ENCODE measurements at places on chromosomes 11 and 22.

DNA sequence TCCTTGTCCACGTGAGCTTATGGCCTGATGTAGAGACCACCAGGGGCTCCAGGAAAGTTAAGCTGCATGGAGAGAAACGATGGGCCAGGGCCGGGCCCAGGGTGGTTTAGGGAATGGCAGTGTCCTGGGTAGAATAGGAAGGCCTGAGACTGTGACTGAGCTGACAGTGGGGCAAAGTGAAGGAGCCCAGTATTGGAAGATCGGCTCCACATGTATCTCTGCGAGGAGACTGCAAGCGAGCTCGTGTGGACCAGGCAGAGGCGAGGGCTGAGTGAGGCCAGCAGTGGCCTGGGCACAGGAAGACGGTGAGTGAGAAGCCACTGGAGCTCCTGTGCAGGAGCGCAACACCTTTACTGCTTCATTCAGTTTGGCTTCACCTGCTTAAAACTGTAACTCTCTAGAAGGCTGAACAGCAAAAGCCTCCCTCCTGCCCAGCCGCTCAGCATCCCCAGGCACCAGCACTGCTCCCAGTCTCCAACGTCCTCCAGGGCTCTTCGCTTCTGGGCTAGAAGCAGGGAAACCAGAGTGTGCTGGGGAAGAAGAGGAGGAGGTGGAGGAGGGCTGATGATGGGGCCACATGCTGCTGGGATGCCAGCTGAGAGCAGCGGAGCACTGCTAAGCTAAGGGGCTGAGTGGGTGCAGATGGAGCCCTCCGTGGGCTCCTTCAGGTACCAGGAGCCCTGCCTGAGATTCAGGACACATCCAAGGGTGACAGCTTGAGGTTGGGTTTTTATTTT, 13.5 kb downstream of the TCIRG1 start:
- DNase-seq: no peak

DNA sequence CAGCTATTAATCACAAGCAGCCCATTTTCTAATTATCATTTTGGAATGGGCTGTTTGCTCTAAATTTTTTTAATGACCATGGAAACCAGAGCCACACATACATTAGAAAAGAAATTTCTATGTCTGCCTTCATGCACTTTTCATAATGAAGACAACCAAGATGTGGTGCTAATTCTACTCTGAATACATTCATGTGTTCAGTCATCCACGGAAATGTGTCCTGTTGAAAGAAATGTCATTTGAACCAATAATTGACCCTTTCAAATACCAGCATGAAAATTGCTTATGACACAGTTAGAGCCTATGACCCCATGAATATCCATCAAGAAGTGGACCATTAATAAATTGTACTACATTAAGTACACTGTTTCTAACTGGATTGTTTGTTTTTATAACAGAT, 99.7 kb upstream of the KCNA4 start:
- peak; percentile 62 for DNase-seq

- no peak for DNase-seq
Measured at GRCh38 chr11:8063324-8063723, 17.7 kb upstream of the TUB start.

DNA sequence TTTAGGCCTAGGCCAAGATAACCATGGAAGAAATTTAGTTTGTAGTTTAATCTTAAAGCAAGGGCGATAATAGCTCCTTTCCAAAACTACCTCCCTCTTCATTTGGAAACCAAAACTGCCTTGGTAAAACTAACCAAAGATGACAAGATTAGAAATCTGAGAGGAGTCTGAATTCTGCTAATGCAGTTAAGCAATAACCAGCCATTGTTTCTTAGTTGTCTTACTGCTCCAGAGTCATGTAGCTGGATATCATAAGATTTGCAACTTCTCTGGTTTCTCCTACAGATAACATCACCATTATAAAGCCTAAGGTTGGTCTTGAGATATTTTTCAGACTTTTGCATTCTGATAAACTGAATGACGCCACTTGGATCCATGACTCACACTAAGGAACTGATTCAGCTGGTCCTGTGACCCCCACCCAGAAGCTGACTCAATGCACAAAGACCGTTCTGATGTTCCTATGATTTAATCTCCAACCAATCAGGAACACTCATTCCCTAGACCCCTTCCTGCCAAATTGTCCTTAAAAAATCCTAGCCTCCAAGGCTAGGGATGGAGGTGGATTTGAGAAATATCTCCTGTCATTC, 200.8 kb downstream of the LUZP2 start:
- DNase-seq: no peak

GRCh38 chr11:47001781-47002181, 65.2 kb downstream of the CSTPP1 start:
- peak; percentile 28 for DNase-seq

GRCh38 chr11:94433049-94433448, 31.8 kb upstream of the GPR83 start:
- no peak for DNase-seq

DNA sequence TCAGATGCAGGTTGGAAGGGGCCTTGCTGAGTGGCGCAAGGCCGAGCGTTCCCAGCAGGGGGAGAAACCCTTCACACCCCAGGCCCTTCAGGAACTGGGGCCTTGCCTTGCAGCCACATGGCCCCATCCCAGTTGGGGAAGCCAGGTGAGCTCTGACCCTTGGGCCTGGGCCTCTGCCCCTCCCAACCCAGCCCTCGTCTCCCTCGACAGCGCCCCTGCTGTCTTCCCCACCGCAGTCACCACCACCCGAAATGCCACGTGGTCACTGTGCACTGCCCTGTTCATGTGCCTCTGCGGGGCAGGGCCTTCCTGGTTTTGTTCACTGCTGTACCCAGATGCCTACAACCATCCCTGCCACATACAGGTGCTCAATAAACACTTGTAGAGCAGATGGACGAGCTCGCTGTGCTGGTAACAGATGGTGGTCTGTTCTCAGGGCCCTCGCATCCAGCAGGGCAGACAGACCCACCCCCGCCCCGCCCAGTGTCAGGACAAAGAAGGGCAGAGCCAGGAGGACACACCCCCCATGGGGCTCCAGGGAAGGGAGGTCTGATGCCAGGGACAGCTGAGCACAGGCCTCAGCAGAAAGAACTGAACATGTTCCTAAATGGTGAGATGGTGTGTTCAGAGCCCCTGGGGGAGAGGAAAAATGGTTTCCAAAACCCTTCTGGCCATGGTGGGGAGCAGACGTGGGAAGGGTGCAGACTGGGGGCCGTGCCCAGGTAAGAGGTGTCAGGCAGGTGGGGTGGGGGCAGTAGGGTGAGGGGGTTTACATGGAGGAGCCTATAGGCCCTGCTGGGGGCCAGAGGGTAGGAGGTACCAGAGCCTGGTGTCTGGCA, 3.7 kb downstream of the POLR2L start:
- DNase-seq: peak; percentile 29

DNA sequence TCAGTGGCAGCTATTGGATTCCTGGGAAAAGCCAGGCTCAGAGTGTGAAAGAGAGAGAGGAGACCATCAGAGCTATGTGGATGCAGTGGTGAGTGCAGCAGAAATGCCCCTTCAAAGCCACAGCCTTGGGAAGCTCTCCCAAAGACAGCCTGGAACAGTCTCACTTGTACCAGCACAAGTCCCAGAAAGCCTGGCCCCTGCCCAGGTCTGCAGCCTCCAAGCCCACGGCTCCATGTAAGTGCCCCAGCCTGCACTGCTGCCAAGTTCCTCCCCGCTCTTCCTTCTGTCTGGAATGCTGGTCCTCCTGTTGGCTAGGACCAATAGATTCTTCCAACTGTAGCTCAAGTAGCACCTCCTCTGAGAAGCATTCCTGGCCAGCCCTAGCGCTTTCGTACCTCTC, 539.7 kb downstream of the MIAT start:
- DNase-seq: no peak

GRCh38 chr11:58796333-58796732, 48.2 kb downstream of the GLYATL2 start:
- DNase-seq: peak; percentile 7

DNA sequence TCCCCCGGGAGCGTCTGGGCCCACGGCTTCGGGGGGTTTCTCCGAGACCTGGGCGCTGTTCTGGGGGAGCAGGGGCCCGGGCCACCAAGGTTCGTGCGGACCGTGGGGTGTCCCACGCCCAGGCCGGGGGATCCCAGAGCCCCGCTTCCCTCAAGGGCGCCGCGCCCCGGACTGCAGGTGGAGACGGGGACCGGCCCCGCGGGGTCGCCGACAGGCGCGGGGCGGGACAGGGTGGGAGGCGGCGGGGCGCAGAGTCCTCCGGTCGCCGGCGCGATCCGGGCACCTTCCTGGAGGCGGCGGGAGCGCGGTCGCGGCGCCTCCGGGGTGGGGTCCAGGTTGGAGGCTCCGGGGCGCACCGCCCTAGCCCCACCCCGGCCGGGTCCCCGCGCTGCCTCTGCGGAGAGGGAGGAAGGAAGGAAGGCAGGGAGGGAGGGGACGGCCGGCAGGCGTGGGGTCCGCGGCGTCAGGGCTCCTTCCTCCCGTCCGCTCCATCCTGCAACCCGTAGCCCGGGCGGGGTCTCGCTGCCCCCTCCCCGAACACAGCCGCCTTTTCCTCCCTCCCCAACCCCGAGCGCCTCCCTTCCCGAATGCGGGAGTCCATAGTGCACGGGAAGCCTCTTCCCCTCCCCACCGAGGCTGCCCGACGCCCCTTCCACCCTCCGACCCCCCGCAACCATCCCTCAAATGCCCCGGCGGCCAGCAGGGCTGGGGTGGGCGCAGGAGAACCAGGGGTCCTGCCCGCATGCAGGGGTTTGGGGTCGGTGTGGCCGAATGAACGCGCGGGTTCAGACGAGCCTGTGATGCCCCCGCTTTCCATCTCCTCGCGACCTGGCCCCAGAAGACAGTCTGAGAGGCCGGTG, 4.3 kb upstream of the ZBED4 start:
- peak; percentile 12 for DNase-seq

DNA sequence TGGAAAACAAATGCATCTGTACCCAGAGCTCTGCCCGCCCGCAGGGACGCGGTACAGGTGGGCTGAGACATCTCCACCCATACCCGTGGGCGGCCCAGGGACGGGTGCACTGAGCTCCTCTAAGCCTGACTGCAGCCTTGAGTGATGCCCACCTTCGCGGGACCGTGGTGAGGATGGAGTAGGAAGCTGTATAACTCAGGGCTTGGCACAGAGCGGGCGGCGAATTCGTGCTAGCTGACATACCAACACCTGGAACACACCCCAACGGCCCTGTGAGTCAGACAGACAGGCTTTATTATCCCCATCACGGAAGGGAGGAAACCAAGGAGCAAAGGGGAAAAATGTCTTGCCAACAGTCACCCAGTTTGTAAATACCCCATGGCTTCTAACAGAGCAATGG, 61.9 kb downstream of the SMCO4 start:
- no peak for DNase-seq

DNA sequence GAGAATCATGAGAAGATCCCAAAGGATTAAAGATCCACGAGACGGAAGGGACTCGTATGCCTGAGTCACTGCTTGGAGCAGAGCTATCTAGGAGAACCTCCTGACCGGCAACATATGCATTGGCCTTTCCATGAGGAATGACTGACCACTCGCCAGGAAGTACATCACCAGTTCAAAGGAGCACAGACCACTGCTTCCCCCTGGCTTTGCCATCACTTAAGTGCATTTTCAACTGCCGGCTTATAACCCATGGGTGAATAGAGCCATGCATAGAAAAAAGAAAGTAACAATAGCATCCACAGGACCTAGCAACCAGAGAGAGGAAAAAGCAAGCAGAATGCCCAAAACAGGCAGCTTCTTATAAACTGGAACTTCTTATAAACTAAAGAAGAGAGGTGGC, 98.3 kb upstream of the ZC3H12C start:
- no peak for DNase-seq

DNA sequence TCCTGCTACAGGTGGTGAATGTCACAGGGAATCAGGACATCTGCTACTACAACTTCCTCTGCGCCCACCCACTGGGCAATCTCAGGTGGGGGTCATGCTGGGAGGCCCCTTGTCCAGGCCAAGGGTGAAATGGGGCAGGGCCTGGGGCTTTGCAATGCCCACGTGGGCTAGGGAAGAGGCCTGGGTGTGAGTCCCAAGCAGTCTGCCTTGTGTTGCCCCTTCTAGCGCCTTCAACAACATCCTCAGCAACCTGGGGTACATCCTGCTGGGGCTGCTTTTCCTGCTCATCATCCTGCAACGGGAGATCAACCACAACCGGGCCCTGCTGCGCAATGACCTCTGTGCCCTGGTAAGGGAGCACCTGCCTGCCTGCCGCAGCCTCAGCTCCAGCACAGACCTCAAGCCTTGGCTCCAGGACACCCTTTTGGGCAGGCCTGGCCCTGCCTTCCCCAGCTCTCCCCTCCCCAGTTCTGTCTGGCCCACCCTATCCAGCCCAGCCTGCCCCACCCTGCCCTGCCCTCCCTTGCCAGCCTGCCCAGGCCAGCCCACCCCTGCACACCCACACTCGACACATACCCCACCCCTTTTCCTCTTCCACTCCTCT, 9.1 kb upstream of the TAGLN start:
- no peak for DNase-seq

GRCh38 chr11:22467248-22467647, 129.1 kb downstream of the SLC17A6 start:
- DNase-seq: no peak

- DNase-seq: no peak
Measured at GRCh38 chr11:102276783-102277182, 40.5 kb upstream of the BIRC3 start.

DNA sequence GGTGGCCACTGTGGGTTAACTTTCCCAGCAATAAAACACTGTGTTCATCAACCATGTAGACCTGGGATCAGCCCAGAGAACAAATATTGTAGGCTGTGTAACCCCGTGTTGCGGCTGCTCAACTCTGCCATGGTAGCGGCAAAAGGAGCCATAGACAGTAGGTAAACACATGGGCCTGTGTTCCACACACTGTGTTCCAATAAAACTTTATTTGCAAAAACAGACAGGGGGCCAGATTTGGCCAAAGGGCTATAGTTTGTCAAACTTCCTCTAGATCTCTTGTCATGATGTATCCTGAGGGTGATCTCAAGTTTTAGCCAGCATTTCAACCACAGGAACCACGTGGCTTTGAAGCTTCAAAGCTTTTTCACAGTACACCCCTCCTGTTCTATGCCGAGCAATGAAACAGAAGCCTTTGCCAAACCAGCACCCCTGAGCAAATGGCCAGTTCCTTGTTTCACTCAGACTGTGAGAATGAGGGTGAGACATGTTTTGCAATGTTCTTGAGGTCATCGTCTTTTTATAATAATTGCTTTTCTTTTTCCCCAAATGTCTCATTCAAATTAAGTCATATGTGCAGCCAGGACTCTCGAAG, 49.9 kb upstream of the FADD start:
- no peak for DNase-seq

All from eye (tissue), 1 donor.